ENCODE measurements at places on chromosomes 1 and 21.

- no peak for DNase-seq
These were observed 21.8 kb downstream of the POFUT2 start for GRCh38 chr21:45265721-45266517.

- no peak for DNase-seq
These were observed 16.9 kb upstream of the DMRTB1 start for GRCh38 chr1:53442299-53442698.

- no peak for DNase-seq
These were observed 201.6 kb downstream of the PRDM2 start for GRCh38 chr1:13901597-13901996.

DNA sequence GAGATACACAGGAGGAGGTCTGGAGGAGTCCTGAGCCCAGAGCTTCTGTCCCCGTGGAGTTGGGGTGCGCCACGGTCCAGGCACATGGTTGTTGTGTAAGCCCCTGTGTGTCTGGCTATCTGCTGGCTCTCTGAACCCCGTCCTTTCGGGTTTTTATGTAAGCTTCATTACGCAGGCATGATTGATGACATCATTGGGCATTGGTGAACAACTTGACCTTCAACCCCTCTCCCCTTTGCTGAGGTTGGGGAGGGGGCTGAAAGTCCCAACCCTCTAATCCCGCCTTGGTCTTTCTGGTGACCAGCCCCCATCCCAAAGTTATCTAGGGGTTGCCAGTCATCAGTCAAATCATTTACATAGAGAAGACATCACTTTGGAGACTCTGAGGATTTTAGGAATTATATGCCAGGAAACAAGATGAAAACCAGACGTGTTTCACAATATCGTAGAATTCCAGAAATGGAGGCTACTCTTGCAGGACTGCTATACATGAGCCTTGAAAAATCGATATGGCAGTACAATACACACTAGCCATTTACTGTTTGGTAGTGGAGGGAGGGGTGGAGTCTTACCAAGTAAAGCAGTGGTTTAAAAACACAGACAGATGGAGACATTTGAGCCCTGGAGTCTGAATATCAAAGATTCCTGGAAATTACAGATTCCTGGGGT is 69.8 kb upstream of the SCAF4 start:
- no peak for DNase-seq

DNA sequence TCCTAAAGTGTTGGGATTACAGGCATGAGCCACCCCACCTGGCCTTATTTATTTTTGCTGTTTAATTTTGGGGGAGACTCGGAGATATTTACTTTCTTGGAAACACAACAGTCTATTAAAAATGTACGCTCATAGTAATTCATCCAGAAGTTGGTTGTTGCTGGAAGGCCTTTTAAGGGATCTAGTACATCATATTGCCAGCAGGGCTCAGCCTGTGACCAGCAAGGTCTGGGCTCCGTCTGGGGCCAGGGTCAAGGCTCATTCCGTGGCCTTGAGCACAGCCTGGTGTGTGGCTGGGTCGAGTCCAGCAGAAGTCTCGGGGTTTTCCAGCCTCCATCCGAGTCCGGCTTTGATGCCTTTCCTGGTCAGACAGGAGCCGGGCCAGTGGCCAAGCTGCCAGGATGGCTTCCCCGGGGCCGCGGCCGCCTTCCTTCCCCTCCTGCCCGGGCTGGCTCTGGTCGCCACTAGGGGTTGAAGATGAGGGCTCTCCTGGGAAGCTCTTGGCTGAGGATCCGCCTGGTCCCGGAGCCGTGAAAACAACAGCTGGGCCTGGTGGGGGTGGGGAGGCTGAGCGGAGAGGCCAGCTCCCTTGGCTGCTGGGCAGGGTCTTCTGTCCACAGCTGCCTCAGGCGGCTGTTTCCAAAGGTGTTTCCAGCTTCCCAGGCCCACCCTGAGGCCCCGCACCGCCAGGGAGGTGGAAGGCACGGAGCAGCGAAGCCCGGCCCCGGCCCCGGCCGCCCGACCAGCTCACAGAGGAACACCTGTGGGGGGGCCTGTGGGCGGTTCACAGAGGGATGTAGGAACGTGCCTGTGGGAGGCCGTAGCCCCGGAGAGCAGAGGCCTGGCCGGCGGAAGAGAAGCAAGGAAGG is 5.1 kb upstream of the VWA1 start:
- no peak for DNase-seq

- DNase-seq: no peak
These were observed 24.8 kb upstream of the RGS18 start for GRCh38 chr1:192133350-192133926.

DNA sequence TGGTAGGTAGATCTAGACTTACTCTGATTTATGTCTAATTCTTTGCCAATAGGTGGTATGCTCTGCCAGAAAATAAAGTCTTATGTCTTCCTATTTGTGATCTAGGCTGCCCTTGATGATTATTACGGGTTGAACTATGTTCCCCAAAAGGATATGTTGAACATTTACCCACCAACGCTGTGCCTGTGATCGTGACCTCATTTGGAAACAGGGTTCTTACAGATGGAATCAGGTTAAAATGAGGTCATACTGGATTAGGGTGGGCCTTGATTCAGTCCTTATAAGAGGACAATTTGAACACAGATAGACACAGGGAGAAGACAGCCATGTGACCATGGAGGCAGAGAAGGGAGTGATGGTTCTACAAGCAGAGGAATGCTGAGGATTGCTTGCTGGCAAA is 95.1 kb upstream of the BCAR3 start:
- no peak for DNase-seq

GRCh38 chr1:216632980-216633379 is 90.2 kb downstream of the ESRRG start:
- no peak for DNase-seq

DNA sequence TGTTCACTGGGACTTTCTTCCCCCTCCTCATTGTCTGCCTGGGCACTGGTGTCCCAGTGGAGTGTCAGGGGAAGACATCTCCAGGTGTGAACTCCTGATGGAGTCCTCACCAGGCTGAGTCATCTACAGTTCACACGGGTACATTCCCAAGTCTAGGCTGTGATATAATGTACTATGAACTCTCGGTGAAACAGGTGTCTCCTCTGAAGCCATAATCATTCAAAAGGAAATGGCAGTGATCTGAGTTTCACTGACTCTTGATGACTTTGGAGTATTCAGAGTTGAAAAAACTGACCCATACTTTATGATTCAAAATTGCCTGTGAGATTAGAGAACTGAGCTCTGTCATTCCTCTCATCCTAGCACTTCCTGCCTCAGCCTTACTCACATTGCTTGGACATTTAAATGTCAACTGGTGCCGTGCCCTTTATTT is 9.1 kb downstream of the LAMC2 start:
- DNase-seq: no peak

DNA sequence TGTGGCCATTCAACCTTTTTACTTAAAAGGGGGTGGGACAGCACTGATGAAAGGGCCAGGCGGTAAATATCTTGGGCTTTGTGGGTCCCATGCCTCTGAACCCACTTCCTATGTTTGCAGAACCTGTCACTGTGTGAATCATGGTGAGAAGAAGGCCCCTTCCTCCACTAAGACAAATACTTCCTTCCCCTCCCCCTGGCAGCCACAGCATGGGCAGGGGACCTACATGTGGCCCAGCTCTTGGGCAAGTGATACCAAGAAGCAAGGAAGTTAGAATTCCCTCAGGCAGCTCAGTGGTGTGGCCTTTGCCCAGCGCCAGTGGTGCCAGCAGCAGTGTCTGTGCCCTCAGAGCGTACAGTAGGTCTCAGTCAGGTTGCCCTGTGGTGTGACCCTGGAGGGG is 168.6 kb downstream of the TRIM33 start:
- no peak for DNase-seq

DNA sequence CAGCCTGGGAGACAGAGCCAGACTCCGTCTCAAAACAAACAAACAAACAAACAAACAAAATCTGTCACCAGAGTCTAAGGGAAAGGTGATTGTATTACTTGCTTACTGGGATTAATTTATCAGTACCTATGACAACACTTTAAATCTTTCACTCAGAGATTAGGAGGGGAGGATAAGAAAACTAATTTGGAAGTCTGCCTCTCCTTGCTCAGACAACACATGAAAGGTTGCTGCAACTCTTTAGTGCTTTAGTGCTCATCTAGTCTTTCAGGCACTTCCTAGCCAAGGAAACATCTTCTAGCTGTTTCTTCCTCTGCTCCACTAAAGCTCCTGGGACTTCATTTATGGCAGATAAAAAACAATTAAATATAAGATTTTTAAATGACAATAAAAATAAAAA is 7.3 kb upstream of the FMN2 start:
- no peak for DNase-seq

DNA sequence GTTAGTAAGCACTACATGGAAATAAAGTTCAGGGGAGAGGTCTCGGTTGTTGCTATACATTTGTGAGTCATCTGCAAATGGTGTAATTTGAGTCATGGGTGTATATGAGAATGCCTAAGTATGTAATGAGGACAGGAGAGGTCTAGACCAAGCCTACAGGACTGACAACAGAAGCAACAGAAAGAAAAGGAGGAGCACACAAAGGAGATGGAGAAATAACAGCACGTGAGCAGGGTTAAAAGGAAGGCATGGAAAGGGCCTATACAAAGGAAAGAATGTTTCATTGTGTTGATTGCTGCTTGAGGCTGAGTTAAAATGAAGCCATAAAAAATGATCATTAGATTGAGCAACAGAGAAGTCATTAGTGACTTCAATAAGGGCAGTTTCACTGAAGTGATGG is 28.0 kb upstream of the PRKAA2 start:
- no peak for DNase-seq

DNA sequence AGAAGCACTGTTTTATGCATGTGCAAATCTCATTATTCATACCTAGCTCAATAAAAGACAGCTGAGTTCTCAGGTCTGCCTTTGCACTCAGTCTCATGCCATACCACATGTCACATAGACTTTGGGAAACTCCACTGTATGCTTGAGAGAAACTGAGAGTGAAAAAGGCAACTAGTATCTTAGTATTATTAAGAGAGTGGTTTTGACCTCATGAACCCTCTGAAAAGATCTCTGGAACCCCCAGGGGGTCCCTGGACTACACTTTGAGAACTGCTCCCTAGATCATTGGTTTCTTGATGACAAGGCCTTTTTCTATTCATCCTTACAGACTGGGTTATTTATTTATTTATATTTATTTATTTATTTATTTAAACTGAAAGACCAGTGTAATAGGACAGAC is 3.7 kb upstream of the RHEX start:
- DNase-seq: no peak

Data from GM19239 (cell line).